ENCODE measurements at places on chromosomes 5 and 9.

GRCh38 chr5:31638345-31638744 lies 586 bp upstream of the PDZD2 start:
- DNase-seq, result no peak

GRCh38 chr5:40646266-40646665 lies 33.4 kb upstream of the PTGER4 start:
- DNase-seq, result no peak

GRCh38 chr5:58925627-58926540 lies 343.0 kb downstream of the RAB3C start:
- DNase-seq, result no peak

DNA sequence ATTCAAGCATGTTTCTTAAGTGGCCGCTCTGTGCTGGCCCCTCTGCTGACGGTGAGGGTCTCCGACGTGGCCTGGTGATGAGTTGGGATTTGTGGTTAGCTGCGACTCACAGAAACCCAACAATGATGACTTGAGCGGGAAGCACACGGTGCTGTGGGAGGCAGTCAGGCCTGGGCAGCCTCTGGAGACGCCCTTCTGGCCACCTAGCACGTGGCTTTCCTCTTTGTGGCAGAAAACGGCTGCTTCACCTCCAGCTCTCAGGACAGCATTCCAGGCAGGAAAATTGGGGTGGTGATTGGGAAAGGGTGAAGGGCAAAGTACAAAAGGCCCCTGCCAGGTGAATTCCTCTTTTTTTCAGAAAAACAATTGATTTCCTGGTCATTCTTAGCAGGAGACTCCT lies 17.5 kb upstream of the IER5L start:
- DNase-seq, result no peak

- DNase-seq, result no peak
Observed at GRCh38 chr5:138149530-138149929, 10.3 kb upstream of the NME5 start.

DNA sequence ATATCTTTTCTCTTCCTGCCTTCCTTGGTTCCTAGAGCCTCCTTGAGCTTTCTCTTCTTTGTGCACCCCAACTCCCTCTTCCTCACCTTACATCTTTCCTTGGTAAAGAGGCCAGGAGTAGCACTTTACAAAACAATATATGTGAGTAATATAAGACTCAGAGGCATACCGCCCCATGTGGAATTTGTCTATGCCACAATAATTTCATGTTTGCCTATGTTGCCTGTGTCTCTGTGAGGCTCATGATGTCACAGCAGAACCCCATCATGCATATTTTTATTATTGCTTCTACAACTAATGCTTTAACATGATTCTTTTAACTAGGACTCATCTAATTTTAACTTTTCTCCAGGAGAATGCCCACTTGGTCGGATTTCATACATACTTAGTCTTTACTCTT lies 15.0 kb upstream of the LVRN start:
- no peak for DNase-seq

GRCh38 chr9:90898228-90898627 lies 96.6 kb downstream of the SYK start:
- no peak for DNase-seq

DNA sequence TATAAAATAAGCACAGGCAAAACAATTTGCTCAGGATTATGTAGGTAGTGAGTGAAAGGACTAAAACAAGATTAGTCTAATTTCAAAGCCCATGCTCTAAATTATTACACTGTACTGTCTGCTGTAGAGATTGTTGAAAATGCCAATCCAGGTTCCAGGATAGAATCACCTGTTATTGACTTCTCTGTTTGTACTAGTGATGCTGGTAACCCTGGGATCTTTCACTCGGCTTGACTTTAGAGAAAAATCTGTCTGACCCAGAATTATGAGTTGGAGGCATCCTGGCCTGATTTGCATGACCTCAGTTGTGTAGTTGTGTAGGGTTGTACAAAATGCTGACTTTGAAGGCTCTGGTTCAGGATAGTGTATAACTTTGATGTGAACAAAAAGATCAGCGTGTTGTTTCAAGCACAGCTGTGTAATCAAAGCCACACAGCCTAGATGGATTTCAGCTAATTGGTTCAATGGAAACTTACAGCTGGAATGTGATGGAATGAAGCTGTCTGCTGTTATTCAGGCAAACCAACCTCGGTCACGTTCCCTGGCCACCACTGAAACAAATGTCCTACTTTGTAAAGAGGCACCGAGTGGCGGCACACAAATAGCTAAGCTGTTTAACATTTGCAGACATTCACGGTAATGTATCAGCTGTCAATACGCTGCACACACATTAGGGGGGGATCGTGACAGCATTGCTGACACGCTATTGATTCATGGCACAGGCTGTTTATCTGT lies 340.3 kb downstream of the KCTD16 start:
- no peak for DNase-seq

GRCh38 chr9:129073404-129073803 lies 7.5 kb upstream of the DOLPP1 start:
- no peak for DNase-seq

DNA sequence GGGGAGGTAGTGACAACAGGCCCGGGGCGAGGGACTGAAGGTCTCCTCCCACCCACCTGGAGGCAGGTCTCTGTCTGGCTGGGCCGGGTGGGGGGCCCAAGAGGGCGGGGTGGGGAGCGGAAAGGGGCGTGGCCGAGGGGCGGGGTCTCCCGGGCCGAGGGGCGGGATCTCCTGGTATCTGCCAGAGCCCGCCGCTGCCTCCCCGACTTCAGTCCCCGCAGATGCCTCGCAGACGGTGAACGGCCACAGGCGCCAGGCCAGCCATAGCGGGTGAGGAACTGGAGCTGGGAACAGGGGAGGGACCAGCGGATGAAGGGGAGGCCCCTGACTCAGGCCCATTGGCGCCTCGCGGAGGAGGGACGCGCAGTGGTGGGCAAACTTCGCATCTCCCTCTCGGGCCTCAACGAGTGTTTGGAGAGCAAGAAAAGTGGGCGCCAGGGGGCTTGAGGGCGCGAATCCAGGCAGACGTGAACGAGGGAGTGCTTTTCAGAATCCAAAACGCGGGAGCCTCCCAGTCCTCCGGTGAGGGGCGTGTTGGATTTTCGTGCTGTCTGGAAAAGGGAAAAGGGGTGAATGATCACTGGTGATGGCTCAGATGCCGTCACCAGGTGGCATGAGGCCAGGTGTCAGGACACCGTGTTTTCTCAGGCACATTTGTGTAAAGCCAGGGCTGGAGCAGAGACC lies at the start of gene ADGRD2:
TSS of gene ADGRD2 (plus strand) at position 211 of the 684 bp plus-strand sequence. CDS start 1,216 bp downstream, outside the sequence.
- DNase-seq, result no peak

DNA sequence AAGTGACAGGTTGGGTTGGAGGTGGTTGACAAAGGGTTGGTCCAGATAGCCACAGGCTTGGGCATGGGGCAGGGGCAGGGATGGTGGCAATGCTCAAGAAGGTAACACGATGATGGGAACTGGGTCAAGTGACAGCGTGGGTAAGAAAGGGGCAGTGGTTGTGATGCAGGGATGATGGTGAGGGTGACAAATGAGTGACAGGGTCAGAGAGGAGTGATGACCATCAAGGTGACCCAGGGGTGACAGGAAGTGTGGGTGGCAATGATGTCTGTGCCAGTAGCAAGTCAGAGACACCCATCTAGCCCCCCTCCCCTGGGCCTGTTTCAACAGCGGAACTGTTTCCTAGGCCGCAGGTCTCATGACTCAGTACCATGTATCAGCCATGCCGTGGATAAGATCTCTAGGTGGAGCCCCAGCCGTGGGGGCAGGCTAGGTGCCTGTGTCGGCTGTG lies 20.5 kb downstream of the AQP3 start:
- peak; percentile 39 for DNase-seq

- no peak for DNase-seq
Observed at GRCh38 chr9:115756736-115757135, 396.9 kb upstream of the PAPPA start.

- DNase-seq, result no peak
Observed at GRCh38 chr5:168585119-168585856, 6.1 kb upstream of the PANK3 start.

DNA sequence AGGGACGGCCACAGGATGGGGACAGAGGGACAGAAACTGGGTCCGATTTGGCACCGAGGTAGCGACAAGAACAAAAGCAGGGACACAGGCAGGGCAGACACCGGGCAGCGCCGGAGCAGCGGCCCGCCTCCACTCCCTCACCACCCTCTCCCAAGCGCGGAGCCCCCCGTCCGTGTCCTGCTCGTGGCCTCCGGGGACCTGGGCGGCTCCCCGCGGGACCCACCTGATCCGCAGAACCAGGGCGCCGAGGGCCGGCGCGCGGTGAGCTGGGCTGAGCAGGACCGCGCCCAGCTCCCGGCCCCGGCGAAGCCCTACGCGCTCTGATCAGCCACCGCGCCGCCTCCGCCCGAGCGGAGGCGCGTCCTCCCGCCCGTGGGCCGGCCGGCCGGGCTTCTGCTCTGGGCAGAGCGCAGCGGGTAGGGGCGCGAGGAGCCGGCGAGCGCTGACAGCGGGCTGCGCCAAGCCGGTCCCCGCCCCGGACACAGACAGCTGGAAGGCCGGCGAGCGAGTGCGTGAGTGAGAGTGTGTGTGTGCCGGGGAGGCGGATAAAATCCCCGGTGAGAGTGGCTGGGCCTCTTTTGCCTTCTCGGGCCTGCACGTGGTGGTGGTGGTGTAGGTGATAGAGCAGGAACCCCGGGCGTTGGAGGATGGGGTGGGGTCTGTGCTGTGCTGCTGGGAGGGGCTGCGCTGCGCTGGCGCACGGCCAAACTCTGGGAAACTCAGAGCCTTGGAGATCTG lies at the start of gene GGTA1:
TSS of gene GGTA1 (minus strand) at position 418 of the 738 bp plus-strand sequence. CDS start 31,922 bp downstream, outside the sequence.
- DNase-seq, result no peak

- no peak for DNase-seq
Observed at GRCh38 chr9:136086213-136086881, 8.7 kb downstream of the NACC2 start.

GRCh38 chr9:14573319-14573718 lies 119.9 kb downstream of the ZDHHC21 start:
- no peak for DNase-seq

DNA sequence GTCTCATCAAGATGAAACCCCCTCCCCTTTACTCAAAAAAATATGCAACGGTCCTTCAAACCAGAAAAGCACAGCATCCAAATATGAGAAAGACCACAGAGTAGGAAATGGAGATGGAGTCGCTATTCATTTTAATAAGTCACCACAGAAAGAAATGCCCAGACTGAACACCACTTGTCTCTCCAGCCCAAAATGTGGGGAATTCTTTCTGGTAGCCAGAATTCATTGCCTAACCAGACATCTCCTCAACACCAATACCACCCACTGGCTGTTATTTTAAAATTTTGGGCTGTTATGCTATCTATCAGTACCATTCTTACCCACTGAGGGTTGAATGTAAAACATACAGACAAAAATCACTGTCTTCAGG lies 100.1 kb downstream of the SUSD1 start:
- DNase-seq, result no peak

DNA sequence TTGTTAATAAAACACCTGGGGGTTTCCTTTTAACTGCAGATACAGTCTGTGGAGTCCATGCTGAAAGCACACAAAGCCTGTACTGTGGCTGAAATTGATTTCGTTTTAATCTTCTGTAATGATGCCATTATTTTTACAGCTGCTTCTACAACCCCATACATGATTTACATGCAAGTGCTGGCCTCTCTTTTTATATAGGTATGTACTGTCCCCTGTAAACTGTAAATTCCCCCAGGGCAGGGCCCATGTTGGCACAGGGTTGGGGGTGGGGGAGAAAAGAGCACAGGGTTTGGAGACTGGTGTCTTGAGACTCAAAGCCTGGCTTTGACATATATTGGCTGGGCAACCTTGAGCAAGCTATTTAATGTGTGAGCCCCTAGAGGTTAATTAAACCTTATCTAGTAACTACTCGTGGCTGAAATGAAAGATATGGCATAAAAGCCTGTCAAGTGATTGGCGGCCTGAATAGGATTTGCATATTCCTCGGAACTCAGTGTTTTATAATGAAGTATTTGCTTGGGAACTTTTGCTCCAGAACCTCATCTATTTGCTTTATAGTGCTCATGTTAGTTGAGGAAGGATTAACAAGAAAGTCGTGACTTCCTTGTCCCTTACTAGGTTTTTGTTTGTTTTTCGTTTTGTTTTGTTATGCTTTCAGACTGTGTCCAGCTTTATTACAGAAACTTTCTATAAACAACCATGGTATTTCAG lies 34.0 kb downstream of the KLF4 start:
- no peak for DNase-seq

DNA sequence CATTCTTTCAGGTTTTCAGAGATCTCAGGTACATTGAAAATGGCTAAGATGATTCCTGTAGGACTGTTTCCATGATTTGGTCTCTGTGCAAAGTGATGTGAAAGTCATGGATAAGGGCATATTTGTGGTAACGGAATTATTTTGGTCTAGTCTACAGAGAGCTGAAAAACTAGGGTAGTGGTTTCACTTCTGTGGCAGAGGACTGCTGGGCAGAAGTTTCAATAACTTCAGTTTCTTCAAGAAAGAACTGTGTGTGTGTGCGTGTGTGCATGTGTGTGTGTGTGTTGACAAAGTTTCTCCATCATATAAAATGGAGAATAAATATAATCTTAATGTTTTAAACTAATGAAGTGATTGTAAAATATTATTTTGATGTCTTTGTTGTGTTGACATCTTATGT lies 4.3 kb downstream of the CNOT8 start:
- DNase-seq, result no peak

GRCh38 chr5:39469176-39469575 lies 44.4 kb upstream of the DAB2 start:
- no peak for DNase-seq

- DNase-seq, result no peak
Observed at GRCh38 chr5:65623482-65623881, 651 bp downstream of the TRIM23 start.

DNA sequence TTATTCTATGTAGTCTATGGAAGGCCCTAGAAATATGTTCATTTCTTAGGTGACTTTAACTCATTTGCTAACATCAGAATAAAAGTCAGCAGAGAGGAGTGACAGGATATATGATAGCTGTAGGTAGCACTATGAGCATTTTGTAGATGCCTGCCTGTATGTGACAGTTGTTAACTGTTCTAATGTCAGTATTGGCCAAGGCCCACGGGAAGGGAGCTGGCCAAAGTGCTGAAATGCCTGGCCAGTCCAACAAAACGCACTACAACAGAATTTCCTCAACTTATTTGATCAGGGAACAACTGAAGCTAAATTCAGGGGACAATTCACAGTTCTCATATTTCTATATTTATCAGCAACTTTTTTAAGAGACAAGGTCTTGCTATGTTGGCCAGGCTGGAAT lies 20.8 kb downstream of the SV2C start:
- no peak for DNase-seq

DNA sequence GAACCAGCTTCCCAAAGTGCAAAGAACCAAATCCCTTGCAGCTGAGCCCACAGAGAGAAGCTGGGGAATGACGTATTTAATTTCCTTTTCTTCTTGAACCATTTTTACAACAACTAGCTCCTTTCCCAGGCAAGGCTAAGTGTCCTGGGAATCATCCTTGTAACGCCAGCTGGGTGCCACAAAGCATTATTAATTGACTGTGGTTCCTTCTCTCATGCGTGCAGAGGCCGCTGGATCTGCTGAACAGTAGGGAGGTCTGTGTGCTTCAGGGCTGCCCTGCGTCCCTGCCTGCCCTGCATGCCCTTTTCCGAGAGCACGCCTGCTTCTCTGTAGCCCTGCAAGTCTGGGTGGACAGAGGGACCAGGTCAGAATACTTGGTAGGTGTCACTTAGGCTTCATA lies 124.1 kb upstream of the OTULINL start:
- no peak for DNase-seq
